ENCODE measurements at places on chromosomes 4 and X.

- no peak for DNase-seq
Measured at GRCh38 chrX:45404206-45404605, 203.5 kb upstream of the DIPK2B start.

- no peak for DNase-seq
Measured at GRCh38 chr4:3654036-3654807, 112.0 kb upstream of the ADRA2C start.

GRCh38 chrX:136273986-136274385, 22.8 kb upstream of the MAP7D3 start:
- DNase-seq, result no peak

DNA sequence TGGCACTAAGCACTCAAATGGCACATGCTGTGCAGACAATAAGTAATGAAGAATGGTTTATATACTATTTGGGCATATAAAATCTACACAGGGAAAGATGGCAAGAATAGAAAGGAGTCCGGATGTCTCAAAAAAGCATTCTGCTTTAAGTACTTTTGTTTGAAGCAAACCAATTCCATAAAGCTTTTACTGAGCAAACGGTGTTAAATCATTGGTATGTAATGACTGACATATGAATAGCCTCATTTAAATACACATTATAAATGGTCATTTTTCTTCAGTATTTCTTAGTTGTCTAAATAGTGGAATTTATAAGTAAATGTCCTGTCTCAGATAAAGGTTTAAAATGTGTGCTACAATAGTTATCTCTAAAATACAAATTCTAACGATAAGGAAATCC, 6.0 kb downstream of the FBXO8 start:
- DNase-seq, result no peak

DNA sequence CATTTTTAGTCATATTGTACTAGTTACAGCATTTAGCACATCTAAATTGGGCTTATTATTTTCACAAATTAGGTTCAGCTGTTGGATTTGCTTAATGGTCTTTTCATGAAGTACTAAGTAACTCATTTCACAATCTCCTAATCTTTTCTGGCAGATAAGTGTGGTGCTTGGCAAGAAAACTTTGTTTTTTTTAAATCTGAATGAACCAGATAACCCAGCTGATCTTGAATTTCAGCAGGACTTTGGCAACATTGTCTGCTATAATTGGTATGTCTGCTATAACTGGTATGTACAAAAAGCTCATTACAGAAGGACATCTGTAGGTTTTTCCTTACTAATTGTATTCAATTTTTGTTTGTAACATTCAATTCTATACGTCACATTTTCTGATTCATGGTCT, 22.7 kb downstream of the WDR19 start:
- peak; percentile 9 for DNase-seq

DNA sequence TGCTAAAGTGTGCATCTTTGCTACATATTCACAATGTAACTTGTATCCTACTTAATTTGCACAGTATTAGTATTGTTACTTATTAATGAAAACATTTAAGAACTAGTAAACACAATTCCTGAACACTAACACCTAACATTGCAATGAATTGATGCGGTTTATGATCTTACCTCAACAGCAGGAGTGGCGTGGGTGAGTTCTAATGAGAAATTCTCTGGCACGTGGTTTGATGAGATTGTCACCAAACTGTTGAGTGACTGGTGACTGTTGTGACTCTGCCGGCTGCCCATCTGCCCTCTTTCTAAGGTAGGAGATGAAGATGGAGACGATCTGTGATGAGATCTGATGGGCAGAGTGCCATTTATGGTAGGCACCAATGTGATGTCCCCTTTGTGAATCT, 2.9 kb downstream of the PCDH18 start:
- peak; percentile 32 for DNase-seq

DNA sequence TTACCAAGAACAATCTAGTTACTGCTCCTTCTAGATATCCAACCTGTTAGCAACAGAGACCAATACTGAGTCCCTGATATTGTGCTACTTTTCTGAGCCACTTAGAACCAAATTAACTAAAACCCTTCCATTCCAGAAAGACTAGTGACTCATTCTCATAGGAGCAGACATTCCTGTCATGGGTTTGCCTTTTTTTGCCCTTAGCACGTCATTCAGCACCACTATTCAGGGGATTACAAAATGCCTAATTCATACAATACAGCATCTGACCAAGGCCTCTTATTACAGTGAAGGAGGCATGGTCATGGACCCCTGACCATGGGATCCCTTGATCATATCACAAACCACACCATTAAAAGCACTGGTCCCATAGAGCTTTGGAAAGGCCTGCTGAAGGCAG, 123.8 kb upstream of the CXCL13 start:
- DNase-seq, result no peak

DNA sequence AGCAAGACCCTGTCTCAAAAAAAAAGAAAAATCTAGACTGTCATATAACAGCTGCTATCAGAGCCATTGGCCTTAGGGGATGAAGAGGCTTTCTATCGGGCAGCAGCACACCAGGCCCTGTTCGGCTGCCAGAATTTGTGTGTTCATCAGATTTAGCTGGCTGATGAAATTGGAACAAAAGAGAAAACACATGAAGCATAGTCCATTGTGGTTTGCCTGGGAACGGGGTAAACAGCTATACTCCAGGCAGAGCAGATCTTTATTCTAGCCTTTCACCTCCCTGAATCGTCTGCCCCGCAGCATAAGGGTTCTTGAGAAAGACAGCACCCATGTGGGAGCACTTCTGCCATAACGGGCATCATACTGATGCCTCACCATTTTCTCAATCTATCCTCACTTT, 11.6 kb downstream of the TKTL1 start:
- peak; percentile 55 for DNase-seq

GRCh38 chr4:7878323-7878722, 61.3 kb downstream of the AFAP1 start:
- DNase-seq, result no peak

DNA sequence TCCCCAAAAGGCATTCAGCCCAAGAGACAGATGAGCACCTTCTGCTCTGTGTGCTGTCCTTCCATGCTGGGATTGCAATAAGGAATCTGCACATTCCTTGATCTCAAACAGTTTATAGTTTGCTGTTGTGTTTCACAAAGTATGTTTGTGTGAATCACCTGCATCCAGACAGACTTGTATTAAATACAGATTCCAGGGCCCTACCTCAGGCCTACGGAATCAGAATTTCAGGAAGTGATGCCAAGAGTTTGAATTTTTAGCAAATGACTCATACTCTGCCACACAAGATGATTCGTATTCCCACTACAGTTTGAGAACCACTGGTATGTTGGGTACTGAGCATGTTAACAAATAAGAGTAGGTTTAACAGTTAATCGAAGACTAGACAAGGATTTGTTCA, 7.0 kb downstream of the VAMP7 start:
- DNase-seq, result no peak

DNA sequence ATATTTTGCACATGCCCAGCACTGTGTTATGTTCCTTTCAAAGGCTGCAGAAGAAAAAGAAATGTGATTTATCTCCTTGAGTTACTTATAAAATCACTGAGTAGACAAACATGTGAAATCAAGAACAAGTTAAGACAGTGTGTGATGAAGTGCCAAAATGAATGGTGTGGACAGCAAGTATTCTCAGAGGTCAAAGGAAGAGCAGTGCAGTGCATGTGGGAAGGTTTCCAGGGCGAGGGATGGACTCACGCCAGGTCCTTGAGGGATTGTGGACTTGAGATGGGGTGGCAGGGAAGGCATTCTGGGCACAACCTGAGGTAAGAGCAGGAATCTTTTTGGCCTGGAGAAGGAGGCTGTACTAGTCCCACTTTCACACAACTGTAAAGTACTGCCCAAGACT, 115.5 kb downstream of the FNIP2 start:
- DNase-seq, result peak; percentile 24

DNA sequence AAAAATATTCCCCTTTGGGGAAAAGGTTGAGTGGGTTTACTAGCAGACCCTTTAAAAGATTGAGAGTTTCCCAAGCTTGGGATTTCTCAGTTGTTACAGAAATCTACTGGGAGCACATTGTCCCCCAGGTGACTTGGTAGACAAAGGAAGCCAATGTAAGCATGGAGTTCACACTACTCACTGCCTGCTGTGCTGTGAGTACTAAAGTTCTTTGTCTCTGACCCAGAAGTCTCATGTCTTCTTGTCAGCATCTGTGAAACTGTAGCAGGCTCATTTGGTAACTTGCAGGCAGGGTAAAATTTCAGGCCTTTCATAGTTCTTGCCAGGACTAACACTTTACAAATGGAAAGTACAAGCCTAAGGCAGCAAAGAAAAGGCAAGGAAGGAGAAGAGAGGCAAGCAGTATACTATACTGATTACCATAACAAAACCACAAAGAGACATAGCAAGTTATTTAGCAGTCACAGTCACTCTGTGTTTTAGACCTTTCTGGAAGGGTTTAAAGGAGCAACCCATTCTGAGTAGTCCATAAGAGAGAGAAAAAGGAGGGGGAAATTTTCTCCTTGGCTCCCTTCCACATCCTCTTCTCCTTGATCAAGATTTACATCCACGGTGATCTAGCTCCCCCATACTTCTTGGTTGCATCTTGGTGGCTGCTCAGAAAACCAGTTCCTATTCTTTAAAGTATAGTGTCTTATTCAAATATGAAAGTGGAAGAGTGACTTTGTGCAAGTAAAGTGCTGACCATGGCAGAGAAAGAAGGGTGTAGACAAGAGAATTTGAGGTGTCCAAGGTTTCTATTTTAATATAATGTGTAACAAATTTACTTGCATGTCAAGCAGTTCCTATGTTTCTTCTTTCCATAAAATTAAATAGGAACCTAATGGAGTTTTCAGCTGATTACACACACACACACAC, 160.0 kb upstream of the PDE5A start:
- no peak for DNase-seq

- DNase-seq, result no peak
Measured at GRCh38 chr4:46249516-46249915, 125.7 kb upstream of the GABRG1 start.

DNA sequence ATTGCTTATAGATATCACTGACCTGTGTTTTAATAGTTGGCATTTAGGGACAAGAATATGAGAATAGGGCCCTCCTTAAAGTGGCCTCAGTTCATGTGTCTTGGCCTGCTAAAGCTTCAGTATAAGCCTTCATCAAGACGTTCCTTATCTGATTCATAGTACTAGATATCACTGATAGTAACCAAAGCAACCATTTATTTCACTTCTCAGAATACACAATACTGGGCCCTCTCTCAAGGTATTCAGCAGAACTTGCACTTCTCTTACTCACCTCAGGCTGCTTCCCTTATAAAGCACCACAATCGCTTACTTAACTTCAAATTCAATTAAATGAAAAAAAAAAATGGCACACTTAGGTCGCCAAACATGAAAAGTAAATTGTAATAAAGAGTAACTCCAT, 259.4 kb upstream of the PCDH7 start:
- DNase-seq, result no peak

DNA sequence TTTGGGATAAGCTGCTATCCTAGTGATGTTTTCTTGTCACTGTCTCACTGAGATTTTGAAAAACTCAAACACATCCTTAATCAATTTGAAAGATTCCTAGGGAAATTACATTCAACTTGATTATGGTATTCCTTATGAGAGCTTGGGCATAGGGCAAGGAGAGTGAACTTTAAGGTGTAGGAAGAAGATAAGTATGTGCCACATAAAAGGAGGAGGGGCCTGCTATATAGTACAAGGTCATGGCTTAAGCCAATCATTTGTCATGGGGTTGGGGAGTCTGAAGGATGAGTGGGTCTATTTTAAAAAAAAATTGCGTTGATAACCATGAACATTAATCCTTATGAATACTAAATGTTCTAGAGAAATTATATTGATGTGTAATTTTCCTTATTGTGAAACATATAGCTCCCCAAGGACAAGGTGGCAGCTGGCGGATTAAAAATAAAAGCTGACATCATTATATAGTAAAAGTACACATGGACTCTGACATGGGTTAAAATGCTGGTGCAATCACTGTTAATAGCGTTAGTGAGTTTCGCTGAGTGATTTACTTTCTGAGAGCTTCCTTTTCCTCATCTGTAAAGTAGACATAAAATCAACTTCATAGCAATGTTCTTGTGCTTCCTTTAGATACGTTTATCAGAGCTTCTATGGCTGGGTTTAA, 17.4 kb downstream of the GALNT7 start:
- DNase-seq, result peak; percentile 42

DNA sequence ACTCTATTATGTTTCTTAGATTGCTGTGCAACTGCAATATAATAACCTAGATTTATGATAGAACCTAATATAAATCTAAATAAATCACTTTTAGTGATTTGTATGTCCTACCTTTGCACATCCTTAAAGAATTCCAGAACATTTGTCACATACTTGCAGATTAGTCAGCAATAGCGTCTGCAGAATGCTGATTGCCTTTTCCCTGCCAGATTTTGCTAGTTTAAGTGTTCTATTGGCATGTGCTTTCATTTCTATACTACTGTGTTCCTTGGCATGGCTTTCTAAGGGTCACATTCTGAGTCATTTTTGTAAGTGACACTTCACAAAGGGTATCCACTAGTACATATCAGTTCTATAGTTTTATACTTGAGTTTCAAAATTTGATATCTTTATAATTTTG, 303.1 kb upstream of the GIMD1 start:
- no peak for DNase-seq

GRCh38 chr4:38802561-38803355, 1.8 kb downstream of the TLR1 start:
- DNase-seq, result no peak

DNA sequence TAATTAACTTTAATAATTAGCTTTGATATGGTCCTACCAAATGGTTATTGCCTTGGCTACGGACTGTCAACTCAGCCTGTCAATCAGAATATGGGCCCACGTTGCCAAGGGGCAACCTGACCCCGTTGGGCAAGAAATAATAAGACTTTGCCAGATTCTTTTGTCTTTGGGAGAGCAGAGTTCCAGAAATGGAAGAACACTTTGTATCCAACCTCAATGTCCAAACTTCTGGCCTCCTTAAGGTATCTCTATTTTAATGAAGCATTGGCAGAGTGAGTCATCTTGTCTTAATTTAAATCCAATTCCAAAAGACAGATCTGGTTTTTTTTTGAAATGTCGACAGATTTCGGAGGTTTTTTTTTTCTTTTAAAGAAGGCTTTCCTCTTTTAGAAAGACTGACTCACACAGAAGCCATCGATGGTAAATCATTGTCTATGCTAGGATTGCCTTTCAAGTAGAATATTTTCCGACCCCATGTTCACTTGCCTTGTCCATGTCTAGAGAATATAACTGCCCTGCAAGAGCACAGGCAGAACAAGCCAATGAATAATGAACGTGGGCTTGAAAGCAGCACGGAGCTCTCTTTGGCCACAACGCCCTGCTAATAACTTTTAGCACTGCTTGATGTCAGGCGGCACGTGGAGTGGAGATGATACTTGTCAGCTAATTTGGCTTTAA, 190.3 kb upstream of the GATB start:
- DNase-seq, result no peak

- no peak for DNase-seq
Measured at GRCh38 chrX:130098210-130098552, 12.1 kb downstream of the ELF4 start.

GRCh38 chr4:169152899-169153298, 117.9 kb downstream of the SH3RF1 start:
- DNase-seq, result no peak

DNA sequence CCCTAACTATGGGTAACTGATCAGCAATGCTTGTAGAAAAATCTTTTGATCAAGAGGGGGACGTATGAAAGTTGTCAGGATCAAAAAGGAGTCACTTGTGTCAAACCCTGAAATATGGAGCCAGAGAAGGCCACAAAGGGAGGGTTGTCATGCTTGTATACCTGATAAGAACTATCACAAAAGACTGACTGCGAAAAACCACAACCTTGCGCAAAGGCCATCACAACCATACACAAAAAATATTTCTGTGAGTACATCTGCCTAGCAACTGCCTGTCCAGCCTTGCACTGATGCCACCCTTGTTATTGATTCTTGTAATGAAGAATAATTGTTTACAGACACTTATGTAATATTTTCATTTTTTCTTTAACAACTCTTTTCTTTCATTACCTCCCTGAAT, 22.8 kb upstream of the EIF4E start:
- no peak for DNase-seq
